WTC11 (cell line): ENCODE measurements at places on chromosomes 7 and 10.
A peak's percentile ranks its signal among the peaks of the same experiment; 100 is the strongest.

GRCh38 chr10:14481752-14482151 lies 151.0 kb upstream of the FRMD4A start:
- no peak for DNase-seq

DNA sequence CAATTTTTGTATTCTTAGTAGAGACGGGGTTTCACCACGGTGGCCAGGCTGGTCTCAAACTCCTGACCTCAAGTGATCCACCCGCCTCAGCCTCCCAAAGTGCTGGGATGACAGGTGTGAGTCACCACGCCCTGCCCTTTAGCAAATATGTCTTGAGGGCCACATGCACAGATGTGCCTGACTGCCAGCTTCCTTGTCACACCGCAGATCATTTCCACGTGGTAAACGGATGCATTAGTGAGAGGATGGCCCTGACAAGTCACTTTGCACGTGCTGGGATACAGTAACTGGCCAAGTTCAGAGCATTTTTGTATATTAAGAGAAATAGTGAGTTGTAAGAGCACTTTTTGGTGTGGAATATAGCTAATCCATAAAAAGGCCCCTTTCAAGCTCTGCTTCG lies 44.3 kb upstream of the FAM180A start:
- DNase-seq: no peak

DNA sequence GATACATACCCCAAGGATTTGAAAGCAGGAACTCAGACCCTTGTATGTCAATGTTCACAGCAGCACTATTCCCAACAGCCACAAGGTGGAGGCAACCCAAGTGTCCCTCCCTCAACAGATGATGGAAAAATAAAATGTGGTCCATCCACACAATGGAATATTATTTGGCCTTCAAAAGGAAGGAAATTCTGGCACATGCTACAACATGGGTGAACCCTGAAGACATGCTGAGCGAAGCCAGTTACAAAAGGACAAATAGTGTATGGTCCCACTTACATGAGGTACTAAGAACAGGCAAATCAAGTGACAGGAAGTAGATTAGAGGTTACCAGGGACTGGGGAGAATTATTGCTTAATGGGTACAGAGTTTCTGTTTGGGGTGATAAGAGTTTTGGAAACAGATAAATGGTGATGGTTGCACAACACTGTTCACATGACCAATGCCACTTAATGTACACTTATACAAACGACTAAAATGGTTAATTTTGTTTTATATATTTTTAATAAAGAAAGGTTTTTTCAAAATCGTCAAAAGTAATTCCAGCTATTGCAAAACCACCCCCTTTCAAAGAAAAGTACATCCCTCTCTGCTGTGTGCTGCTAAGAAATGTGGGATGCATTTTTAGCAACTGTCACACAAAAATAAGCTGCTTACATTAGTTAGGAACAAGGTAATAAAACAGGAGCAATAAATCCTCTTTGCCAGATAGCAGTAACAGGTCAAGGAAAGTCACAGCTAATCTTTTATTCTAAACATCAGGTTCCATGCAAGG lies 85.7 kb downstream of the GRB10 start:
- DNase-seq: no peak

GRCh38 chr7:2523941-2524807 lies 4.6 kb downstream of the LFNG start:
- DNase-seq: peak; percentile 50

DNA sequence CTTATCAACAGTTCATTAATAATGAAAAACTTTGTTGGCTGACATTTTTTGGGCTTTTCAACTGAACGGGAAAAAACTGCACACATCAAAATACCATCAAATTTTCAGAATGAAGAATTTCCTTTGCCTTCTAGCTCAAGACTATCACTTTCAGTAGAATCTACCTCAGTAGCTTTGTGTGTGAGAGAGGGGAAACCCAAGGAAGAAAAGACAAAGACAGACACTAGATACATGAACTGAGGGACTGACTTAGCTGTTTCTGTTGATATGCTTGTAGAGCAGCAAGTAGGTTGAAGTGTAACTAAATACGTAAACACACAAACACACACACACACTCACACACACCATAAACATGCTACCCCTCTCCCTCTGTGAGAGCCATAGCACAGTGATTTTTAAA lies 257.1 kb downstream of the CDK14 start:
- no peak for DNase-seq
